M059J (cell line): ENCODE measurements at places on chromosomes 2 and 18. TPM values are rescaled to one million over a fixed set of nuclear protein-coding genes. Genes with fewer than 3 reads are reported as not detected.
A peak's percentile ranks its signal among the peaks of the same experiment; 100 is the strongest.

DNA sequence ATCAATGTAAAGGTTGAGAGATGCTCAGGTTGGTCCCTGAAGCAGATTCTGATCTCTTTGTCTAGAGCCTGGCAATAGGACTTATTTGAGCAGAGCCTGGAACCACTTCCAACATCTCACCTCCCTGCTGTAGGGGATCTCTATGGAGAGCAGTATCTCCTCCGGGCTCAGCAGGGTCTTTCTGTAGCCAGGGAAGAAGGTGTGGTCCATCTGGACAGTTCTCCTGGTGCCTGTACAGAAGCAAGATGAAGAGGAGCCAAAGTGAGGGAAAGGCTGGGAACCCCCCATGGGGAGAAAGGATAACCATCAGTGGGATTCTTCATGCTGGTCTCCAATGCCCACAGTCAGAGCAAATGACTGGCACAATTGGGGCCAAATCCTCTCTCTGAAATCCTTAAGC lies 34.8 kb downstream of the XDH start:
- no peak for DNase-seq

- DNase-seq = peak; percentile 76
These were observed 22.3 kb upstream of the ERICH2 start for GRCh38 chr2:170747921-170748320.

GRCh38 chr18:3450799-3451182 lies 819 bp downstream of the TGIF1 start:
- no peak for DNase-seq

DNA sequence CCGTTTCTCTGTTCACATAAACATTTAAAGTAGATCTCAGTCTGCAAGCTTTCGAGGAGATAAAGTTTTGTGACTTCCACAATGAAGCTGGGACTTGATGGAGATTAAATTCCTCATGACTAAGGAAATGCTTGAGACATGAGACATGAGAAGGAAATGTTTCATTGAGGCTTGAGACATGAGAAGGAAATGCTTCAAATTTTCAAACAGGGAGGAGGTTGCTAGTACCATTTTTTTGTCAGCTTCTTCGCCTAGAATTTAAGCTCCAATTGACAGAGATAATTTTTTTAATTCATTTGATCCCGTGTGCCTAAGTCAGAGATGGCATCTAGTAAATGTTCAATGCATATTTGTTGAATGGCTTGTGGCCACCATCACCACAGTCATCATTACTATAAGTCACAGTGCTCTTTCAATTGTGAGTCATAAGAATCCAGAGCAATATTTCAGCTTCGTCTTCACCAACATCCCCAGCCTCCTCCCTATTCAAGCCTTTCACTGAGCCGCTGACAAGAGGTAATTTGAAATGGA lies 543 bp upstream of the MARCHF4 start:
- DNase-seq = peak; percentile 88

- no peak for DNase-seq
These were observed 51.0 kb upstream of the B3GNT2 start for GRCh38 chr2:62144689-62145477.

DNA sequence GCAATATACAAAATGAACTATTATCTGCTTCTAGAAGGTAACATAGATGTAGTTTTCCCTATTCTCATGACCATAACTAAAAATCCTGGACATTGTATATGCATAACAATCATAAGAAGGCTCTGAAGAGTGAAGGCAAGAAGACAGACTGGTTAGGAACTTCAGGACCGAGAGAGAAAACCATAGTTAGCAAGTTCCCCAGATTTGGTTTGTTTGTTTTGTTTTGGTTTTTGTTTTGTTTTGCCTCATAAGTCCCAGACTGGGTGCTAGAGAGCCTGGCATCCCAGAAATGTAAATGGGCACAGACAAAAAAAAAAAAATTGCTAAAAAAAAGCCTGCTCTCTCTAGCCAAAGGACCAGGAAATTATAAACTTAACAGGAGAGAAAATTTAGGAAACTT lies 192.2 kb upstream of the FBXO11 start:
- DNase-seq = no peak

DNA sequence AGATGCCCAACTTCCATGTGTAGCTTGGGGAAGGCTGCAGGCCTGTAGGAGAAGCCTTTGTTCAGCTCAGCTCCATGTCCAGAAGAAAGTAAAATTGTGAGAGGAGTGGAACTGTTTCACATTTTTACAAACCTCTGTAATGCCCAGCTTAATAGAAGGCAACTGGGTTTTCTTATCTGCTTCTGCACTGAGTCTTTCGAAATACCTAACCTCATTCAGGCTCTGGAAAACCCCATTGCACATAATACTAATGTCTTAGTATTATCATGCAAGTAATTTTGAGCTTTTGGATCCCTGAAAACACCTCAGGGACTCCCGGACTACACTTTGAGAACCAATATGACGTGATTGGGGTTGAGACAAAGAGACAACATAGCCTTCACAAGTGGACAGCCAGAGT lies 5.8 kb downstream of the SMIM21 start:
- no peak for DNase-seq

DNA sequence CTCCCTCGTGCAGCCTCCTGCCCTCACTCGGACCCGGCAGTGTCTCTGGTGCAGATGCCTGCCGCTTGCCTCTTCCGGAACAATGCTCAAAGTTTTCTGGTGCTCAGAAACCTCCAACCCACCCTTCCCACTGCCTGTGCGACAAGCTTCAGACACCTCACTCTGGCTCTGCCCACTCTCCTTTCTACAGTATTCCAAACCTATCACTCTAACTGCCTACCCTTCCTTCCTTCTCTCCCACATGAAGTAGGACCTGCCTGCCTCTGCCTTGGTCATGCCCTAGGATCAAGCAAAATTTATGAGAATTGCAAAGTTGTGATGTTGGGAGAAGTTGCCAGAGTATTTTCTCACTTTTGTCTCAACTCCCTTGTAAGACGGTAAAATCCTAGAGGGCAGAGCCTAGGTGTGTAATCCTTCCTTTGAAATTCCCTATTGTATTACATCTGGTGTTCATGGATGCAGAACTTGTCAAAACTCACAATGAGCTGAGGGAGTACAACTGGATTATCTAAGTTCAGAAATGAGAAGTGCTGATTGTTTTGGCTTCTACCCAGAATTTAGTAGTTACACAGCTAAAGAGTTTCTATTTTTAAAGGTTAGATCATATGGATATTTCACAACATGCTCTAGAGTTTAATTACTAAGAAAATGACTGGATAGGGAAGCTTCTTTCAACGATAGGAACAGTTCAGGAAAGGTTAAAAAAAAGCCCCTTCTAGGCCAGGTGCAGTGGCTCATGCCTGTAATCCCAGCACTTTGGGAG lies 7.2 kb downstream of the NPC1 start:
- no peak for DNase-seq

- DNase-seq = peak; percentile 93
These were observed 193.5 kb upstream of the CHST9 start for GRCh38 chr18:27378431-27379095.

- DNase-seq = peak; percentile 28
These were observed 112.6 kb upstream of the YPEL5 start for GRCh38 chr2:30034052-30034775.

GRCh38 chr2:9032121-9032520 lies 28.6 kb upstream of the MBOAT2 start:
- DNase-seq = no peak

DNA sequence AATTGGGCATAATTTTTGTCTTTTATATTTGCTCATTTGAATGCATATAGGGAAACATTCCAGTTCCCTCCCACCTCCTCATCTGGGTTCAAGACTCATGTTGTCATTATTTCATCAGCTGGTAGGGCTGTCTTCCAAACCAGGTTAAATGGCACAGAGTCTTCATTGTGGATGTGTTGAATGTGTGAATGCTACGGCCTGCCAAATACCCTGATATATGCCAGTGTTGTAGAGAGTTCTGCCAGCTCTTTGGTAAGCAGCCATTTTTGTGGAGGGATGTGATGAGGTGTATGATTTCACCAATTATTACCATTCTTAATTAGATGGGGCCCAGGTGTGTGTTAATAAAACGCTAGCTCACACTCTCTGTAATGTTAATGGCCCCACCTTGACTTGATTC lies 121.7 kb downstream of the LYPD6B start:
- DNase-seq = no peak

DNA sequence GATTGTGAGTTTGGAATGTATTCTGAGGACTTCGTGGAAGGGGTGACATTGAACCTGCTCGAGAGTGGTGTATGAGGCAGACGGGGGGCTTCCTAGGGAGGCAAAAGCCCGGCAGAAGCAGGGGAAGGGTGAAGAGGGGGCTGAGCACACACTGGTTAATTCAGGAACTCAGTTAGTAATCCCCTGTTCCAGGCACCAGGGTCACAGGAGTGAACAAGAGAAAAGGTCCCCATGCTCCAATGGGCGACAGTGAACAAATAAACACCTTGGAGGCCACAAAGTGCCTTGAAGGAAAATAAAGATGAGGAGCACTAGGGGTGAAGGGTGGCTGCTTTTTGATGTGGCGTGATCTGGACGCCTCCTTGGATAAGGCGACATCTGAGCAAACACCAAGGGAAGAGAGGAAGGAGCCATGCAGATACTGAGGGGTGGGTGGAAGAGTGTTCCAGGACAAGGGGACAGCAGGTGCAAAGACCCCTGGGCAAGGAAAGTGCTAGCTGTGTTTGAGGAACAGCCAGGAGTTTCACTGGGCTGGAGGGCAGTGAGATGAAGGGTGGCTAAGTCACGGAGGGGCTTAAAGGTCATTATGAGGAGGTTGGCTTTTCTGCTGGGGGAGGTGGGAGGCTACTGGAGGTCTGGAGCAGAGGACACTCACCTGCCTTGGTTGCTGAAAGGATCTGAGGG lies 26.7 kb upstream of the ASB18 start:
- DNase-seq = no peak

DNA sequence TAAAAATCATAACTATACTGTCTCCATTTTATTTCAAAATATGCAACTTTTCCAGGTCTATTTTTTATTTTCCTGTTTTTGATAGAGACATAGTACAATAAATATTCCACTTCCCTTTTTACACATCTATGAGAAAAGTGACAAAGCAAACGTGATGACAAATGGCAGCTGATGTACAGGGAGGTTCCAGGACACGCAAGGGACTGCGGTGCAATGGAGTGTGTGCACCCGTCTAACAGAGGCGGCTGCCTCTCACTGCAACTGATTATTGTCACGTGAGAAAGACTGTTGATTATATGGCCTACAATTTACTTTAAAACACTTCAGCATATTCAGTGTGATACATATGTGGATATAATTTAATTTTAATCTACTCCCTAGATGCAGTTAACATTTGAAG lies 142.6 kb downstream of the LRRC30 start:
- no peak for DNase-seq

DNA sequence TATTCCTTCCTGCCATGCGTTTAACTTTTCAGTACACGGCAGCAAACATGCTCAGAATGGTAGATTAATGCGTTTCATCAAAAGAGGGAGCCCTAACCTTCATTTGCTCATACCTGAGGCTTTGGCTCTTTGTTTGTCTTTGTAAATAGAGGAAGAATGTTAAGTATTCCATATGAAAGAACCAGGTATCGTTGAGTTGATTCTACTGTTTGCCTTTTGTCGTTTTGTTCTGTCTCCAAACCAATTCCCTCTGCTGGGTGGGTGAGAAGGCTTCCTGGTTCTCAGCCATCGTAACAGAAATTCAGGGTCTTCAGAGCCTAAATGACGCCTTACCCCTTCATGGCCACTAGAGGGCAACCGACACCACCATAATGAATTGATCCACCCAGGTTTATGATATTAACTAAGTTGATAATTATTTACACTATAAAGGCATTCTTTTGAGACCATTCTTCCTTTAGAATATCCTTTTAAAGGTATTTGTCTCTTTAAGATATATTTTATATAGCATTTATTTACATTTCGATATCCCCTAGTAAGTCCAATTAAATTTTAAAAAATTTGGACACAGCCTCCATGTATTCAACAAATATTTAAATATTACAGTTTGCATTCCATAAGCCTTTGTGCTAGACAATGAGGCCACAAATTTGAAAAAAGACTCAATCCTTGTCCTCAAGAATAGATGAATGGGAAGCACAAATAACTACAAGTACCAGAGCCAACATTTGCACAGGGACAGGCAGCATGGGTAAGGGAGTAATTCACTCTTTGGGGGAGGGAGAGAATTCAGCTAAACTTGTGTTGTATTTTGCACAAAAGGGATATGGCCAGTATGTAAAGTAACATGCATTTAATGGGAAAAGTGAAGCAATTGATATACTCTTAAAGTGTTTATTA lies 48.1 kb downstream of the TIMM21 start:
- peak; percentile 62 for DNase-seq

- DNase-seq = no peak
These were observed 149.4 kb upstream of the ID2 start for GRCh38 chr2:8532438-8532837.

DNA sequence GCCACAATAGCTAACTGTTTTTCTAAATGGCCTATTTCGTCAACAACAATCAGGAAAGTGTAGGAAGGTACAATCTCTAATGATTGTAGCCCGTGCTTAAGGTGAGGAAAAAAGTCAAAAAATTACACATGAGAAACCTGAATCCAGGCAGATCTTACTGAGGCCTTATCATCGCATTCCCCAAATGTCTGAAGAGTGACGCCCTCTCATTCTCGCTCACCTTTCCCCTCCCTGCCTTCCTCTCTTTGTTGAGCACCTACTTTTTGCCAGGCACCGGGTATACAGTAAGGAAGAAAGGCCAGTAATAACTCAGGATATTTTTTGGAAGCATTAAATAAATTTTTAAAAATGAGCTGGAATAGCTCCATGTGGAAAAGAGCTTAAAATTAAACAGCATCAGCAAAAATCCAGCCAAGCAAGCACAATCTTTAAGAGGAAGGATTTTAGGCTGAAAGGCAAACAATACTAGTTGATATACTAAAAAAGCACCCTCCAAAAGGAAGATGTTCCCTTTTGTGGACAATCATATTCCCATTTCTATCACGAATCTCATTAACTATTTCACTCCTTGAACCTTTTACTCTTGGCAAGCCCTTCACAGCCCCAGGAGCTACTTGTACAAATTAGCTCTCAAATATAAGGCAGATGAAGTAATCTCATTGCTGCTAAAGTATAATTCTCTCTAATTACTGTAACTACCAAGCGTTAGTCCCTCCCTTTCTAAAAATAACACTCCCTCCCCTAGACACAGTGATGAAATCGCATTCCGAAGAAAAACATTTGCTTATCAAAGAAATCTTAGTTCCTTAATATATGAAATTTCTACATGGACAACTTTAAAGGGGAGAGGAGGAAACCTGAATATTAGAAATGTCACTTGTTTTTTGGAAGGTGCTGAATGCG lies 40.0 kb downstream of the STAT1 start:
- DNase-seq = no peak

GRCh38 chr2:239487272-239487671 lies 86.5 kb upstream of the HDAC4 start:
- DNase-seq = no peak

GRCh38 chr18:51953521-51953920 lies 386.5 kb upstream of the DCC start:
- no peak for DNase-seq

Gene ALPP
- total RNA-seq = 0.59 and 1.5 TPM in 2 replicates

Gene ALK
- total RNA-seq = 0.37 TPM in 1 of 2 replicates, not detected in the other

Gene CCDC88A
- total RNA-seq = 31.0 and 33.9 TPM in 2 replicates

Gene SFT2D3
- total RNA-seq = 5.3 and 5.6 TPM in 2 replicates

Gene MOB4
- 31.2 and 51.0 TPM in 2 replicates for total RNA-seq

Gene HOXD13
- total RNA-seq = 2.1 and 3.6 TPM in 2 replicates

Gene SIX3
- total RNA-seq = not detected in 2 replicates

Gene CXCR1
- not detected in 2 replicates for total RNA-seq
